Stimulated activated CD4-positive, alpha-beta T cell treated with anti-CD3 and anti-CD28 coated beads, Interleukin-15, amount 100 ng/mL, for 1 hour (primary cell): ENCODE measurements at places on chromosomes 6 and 20.

DNA sequence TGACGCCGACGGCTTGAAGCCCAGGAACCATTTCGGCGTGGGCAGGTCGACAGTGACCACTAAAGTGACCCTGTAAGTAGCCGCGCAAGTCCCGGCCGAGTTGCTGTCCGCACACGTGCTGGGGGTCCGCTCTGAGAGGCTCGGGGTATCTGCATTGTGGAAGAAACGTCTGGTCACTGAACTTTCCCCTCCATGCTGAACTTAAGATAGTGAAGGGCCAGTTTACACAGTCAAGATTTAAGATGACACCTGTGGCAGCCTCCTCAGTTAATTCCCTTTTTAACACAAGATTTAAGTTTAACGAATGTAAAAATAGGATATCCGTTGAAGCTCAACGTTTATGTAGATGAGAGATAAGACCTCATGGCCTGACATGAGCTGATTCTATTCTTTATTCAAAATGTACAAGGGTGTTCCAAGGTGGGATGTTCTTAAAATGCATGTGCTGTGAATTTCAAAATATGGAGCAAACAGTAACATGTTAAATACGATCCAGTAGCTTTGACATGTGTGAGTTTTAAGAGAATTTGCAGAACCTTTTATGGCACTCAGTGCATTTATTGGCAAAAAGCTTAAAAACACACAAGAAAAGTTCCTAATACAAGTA lies 116.2 kb downstream of the RTN4IP1 start:
- no peak for DNase-seq

- no peak for DNase-seq
Observed at GRCh38 chr6:127762284-127762683, 138.6 kb downstream of the THEMIS start.

DNA sequence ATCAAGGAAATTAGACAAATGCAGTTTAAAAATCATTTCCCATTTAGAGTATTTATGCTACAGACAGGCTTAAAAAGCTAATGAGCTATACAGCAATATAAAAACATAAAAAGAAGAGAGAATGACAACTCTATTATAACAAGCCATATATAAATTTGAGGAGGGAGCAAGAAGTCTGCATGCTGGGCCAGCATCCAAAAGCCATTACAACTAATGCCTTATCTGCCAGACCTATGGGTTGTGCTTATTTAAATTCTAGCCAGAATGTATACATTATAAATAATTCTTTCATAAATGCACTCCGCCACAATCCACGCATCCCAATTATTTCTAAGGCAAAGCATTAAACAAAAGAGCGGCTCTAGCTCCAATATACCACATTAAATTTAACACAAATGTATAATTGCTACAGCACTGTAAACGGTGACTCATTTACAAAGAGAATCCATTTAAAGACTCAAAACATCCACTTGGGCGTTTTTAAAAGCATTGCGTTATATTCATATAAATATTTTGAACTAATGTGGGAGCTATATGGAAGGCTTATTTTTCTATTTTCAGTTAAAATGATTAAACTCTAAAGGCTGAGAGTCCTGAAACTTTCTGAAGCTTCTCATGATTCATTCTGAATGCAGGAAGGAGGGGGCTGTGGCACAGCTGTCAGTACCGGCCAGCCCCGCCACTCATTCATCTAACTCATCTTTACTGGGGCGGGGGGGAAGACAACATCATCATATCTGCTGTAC lies 37.7 kb upstream of the RAB22A start:
- peak; percentile 18 for DNase-seq

DNA sequence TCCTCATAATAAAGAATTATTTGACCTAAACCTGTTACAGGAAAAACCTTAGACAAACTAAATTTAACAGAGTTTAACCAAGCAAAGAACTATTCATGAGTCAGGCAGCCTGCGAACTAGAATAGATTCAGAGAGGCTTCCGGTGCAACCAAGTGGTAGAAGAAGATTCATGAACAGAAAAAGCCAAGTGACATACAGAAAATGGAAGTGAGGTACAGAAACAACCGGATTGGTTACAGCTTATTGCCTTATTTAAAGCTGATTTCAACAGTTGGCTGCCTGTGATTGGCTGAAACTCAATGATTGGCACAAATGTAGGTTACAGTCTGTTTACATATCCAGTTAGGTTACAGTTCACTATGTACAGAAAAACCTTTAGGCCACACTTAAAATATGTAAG lies 10.1 kb downstream of the PPP1R3G start:
- DNase-seq: no peak

DNA sequence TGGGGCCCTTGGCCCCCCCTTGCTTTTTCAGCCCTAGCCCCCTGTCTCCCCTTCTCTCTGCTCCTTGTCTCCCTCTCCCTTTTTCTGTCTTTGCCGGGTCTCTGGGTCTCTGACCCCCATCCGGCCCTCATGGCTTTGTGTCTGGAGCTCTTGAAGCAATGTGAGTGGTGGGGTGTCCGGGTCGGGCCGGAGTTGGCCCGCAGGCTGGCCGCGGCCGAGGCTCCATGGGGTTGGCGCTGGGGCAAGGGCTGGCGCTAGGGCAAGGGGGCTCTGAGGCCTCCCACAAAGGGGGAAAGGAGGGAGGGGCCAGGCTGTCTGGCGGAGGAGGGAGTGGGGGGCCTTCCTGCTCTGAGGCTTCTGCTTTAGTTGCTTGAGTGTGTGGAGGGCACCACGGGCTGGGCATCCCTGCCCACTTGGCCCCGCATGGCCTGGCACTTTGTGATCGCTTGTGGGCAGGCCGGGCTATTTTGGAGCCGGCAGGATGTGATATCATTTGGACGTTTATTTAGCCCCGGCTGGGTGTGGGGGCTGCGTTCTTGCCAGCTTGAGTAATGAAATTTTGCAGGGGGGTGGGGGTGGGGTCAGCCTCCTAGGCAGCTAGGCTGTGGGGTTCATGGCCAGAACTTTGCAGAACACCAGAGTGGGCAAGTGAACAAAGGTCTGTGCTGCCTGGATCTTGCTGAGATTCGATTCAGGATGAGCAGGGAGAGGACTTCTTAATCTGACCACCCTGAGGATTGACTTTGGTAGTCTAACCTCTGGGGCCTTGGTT lies 78.7 kb upstream of the MYL9 start:
- DNase-seq: no peak

DNA sequence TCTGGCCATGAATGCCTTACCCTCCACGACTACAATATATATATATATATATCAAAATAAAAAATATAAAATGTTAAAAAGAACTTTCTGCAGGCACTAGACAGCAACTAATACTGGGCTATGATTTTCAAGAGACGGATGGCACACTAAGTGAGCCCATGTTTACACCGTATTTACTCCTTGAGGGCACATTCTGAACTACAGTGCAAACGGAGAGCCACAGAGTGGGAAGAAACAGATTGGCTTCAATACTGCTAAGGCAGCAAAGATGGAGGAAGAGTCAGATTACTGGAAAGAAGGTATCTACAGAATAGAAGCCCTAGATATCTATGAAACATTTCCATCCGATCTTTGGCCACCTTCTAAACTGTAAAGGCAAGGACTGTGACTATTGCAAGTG lies 330.3 kb downstream of the HTR1B start:
- no peak for DNase-seq

- no peak for DNase-seq
Observed at GRCh38 chr6:157552081-157552747, 171.2 kb downstream of the ZDHHC14 start.
